ENCODE measurements at places on chromosomes 7 and 10. TPM values are rescaled to one million over a fixed set of nuclear protein-coding genes. Genes with fewer than 3 reads are reported as not detected.

The A1CF gene
- total RNA-seq, result not detected

The CABCOCO1 gene
- not detected for total RNA-seq

The FAM180A gene
- total RNA-seq, result not detected

The KCNIP2 gene
- 4.2 TPM for total RNA-seq

The FXYD4 gene
- total RNA-seq, result not detected

The CARD11 gene
- 133 TPM for total RNA-seq

The CLDN3 gene
- total RNA-seq, result not detected

The SYT15B gene
- 0.19 TPM for total RNA-seq

The ANKRD61 gene
- total RNA-seq, result not detected

The LRRTM3 gene
- total RNA-seq, result not detected

The ARPC1B gene
- 354 TPM for total RNA-seq

The DUSP5 gene
- total RNA-seq, result 53.7 TPM

The DEPP1 gene
- total RNA-seq, result 0.31 TPM

The TUBB8 gene
- total RNA-seq, result not detected

The ACSM6 gene
- total RNA-seq, result not detected

The OPN1SW gene
- not detected for total RNA-seq

The RBM28 gene
- 35.7 TPM for total RNA-seq

The MALSU1 gene
- total RNA-seq, result 45.4 TPM

The FBXO24 gene
- total RNA-seq, result 0.86 TPM

The NKX1-2 gene
- not detected for total RNA-seq

The DNAJC12 gene
- 1.1 TPM for total RNA-seq

The STRA8 gene
- not detected for total RNA-seq

The EPHA1 gene
- total RNA-seq, result 15.8 TPM

The HOXA13 gene
- total RNA-seq, result not detected

The ZCWPW1 gene
- 3.6 TPM for total RNA-seq

The SPDYE1 gene
- total RNA-seq, result not detected

The CCDC146 gene
- 5.3 TPM for total RNA-seq

The PTF1A gene
- total RNA-seq, result not detected

The FAM25G gene
- not detected for total RNA-seq
